ENCODE measurements at places on chromosomes 2 and 18.

- DNase-seq = no peak
Measured at GRCh38 chr2:203559641-203560040, 24.5 kb upstream of the RAPH1 start.

GRCh38 chr18:44786688-44787087 is 106.0 kb downstream of the SETBP1 start:
- DNase-seq = no peak

DNA sequence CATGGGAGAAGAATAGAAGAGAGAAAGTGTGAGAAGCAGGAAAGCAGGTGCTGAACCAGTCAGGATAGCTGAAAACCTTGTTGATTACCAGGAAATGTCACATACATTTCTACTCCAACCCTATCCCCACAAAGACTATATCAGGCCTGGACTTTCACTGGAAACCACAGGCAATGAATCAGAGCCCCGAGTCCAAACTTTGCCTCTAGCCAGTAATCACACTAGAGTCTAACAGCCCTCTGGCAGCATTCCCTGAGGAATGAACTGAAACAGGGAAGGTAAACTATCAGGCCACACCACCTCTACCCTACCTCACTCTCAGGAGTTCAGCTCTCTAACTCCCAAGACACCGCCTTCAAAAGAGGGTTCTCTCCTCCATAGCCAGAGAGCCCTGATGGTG is 18.7 kb upstream of the IHH start:
- DNase-seq = no peak

- no peak for DNase-seq
Measured at GRCh38 chr18:27202741-27203140, 17.6 kb upstream of the CHST9 start.

GRCh38 chr2:226994775-226995174 is 158.9 kb downstream of the RHBDD1 start:
- no peak for DNase-seq

DNA sequence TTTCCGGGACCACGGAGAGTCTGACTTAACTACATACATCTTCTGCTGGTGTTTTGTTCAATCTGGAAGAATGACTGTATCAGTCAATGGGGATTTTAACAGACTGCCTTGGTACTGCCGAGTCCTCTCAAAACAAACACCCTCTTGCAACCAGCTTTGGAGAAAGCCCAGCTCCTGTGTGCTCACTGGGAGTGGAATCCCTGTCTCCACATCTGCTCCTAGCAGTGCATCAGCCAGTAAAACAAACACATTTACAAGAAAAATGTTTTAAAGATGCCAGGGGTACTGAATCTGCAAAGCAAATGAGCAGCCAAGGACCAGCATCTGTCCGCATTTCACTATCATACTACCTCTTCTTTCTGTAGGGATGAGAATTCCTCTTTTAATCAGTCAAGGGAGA is 23.1 kb downstream of the ICOS start:
- no peak for DNase-seq

- peak; percentile 75 for DNase-seq
Measured at GRCh38 chr2:150587547-150588505, 100.4 kb upstream of the RND3 start.

GRCh38 chr2:130756053-130756873 is 923 bp downstream of the AMER3 start:
- no peak for DNase-seq

- no peak for DNase-seq
Measured at GRCh38 chr2:232388324-232388891, 9.9 kb downstream of the ALPP start.

GRCh38 chr2:218645126-218645525 is 14.3 kb downstream of the ZNF142 start:
- no peak for DNase-seq

- no peak for DNase-seq
Measured at GRCh38 chr2:126717928-126718327, 62.0 kb downstream of the GYPC start.

DNA sequence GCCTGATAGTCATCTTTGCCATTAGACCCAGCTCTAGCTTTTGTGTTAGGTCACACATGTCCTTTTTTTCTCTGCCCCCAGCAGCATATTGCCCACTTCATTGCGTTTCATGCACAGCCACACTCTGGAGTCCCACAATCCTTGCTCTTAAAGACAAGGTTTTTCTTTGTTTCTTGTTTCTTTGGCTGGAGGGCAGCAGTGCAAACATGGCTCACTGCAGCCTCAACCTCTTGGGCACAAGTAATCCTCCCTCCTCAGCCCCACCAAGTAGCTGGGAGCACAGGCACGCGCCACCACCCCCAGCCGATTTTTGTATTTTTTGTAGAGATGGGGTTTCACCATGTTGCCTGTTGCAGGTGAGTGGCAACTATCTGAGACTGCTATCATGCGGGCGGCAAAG is 16.9 kb upstream of the PAPOLG start:
- DNase-seq = no peak

DNA sequence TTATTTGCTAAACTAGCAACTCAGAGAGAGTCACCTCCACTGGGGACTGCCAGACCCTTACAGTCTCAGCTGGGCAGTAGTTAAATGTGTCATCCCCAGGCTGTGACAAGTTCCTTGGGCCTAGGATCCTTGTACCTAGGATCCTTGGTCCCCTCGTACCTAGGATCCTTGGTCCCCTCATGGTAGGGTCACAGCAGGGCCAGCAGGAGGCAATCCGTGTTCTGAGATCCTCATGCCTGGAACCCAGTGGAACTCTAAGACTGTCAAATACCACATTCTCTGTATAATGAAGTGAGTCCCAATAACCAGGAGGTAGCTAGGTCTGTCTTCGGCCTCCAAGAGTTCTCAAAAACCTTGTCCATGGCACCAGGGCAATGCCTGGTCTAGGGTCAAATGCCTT is 60.8 kb downstream of the LYPD6B start:
- no peak for DNase-seq

- no peak for DNase-seq
Measured at GRCh38 chr2:136175466-136175865, 57.5 kb upstream of the CXCR4 start.

GRCh38 chr2:233818639-233819621 is 35.4 kb downstream of the HJURP start:
- no peak for DNase-seq

DNA sequence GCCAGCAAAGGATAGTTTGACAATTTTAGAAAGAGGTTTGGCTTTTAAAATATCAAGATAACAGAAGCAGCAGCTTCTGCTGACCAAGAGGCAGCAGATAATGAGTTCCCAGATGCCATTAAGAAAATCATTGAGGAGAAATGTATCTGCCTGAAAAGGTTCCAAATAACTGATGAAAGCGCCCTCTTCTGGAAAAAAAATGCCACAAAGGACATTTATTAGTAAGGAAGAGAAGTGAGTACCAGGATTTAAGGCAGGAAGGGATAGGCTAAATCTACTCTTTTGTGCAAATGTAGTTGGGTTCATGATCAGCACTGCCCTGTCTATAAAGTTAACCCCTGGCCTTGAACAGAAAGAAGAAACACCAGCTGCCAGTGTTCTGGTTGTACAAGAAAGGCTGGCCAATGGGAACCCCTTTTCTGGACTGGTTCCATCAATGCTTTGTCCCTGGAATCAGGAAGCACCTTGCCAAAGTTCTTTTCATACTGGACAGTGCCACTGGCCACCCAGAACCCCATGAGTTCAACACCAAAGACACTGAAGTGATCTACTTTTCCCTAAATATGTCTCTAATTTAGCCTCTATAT is 40.6 kb downstream of the DHX57 start:
- DNase-seq = no peak

DNA sequence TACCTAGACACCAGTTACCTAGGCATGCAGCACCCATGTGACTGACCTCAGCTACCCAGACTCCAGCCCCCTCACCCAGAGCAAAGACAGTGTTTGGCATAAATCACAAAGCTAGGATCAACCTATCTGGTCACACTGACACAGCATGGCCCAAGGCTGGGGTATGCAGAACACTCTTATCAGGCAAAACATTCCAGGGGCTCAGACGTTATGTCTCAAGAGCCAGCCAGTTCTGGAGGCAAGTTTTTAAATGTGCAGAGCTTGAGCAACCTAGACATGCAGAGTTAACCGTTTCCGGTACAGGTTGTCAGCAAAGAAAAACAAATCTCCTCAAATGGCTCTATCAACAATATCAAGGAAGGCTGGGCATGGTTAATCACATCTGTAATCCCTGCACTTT is 92.8 kb downstream of the AP1S3 start:
- DNase-seq = no peak

- peak; percentile 66 for DNase-seq
Measured at GRCh38 chr2:43340945-43341356, 114.5 kb upstream of the ZFP36L2 start.

DNA sequence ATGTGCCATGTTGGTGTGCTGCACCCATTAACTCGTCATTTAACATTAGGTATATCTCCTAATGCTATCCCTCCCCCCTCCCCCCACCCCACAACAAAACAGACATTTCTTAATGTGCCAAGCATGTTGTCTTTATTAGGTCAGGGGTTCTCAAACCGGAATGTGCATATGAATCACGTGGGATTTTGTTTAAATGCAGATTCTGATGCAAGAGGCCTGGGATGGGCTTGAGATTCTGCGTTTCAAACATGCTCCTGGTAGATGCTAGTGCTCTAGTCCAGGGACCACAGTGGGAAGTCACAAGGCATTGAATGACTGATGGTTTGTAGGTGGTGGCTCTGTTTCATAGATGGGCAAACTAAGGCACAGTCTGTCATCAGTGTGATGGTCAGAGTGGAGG is 184.7 kb downstream of the SMAD7 start:
- no peak for DNase-seq

- no peak for DNase-seq
Measured at GRCh38 chr18:635171-635570, 22.3 kb upstream of the TYMS start.

GRCh38 chr2:99812426-99812825 is 322.6 kb upstream of the REV1 start:
- no peak for DNase-seq

DNA sequence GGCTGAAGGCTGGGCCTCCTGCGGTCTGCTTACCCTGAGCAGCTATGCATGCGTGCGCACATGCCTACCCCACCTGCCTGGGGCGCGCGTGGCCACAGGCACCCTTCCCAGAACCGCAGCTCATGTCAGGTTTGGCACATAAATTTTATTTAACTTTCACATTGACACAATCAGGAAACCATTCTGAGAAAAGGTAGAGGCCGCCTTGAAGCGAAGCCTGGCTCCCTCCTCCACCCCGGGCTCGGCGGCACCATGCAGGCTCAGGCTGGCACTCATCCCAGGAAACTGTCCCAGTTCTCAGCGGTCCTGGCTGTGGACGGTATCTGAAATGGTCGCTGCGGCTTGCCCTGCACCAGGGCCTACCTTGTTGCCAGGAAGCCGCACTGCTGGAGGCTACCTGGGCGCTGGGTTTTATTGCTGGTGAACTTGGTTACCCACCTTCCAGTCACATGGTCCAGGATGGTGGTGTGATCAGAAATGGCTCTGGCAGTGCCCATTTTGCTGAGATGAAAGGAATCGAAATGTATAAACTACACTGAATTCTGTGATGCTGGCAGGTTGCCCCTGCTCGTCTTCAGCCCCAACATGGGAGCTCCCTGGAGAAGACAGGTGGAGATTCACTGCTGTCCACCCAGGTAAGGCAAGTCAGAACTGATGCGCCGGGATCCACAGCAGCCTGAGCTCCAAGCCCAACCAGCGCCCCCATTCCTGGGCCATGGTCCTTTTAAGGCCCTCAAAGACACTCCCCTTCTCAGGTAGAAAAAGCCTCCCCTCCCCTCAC is 25.5 kb downstream of the CHST10 start:
- no peak for DNase-seq

DNA sequence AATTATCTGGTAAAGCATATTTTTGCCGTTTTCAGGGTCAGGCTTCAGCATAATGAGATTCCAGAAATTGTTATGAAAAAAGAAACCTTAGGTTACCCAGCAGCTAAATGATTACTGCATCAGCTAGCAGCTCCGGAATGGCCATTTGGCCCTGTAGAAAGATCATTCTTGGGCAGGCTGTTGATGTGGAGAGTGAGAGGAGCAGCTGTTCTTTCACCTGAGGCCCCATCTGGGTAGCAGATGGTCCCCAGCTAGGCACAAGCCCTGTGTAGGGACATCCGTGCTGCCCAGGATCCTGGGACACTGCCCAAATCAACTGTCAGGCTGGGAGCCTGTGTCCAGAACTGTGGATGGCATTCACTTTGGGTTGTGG is 61.8 kb downstream of the NEDD4L start:
- DNase-seq = no peak

GRCh38 chr2:133252780-133253355 is 315.4 kb downstream of the NCKAP5 start:
- DNase-seq = no peak

DNA sequence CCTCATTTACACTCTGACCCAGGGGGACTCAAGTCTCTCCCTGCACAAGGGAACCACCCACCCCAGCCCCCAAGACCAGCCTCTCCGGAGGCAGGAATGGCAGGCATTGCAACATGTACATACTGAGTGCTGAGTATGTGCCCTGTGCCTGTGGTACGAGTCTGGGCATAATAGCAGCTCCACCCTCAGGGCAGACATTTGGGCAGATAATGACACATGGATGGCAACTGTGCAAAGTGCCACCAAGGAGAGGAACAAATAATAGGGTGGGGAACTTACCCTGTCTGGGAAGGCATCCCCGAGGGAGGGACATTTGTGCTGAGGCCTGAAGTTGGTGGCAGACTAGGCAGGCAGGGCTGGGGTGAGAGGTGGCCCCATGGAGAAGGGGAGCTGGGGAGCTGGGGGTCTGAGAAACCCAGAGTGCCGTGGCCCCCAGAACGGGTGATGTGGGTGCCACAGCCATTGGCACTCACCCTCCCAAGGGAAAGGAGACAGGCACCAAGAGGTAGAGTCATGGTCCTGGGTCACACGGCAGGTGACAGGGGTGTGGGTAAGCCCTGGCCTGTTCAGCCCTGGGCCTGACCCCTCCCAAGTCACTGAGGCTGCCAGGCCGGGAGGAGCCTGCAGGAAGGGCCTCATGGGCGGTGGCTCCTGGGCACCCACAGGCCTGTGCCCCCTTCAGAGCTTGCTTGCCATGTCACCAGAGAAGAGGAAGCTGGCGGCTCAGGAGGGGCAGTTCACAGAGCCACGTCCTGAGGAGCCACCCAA is 15.7 kb upstream of the GPR17 start:
- no peak for DNase-seq

DNA sequence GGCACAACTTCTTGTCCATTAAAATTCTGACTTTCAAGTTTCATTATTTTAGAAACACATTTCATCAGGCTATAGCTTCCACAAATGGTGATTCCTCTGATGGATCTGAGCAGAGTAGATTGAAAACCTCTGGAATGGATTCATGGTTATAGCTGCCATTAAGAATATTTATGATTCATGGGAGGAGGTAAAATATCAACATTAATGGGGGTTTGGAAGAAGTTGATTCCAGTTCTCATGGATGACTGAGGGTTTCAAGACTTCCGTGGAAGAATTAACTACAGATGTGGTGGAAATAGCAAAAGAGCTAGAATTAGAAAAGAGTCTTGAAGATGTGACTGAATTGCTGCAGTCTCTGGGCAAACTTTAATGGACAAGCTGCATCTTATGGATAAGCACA is 797.4 kb downstream of the SUCLG1 start:
- peak; percentile 47 for DNase-seq
